HL-60 (cell line): ENCODE measurements at places on chromosomes 5 and 9.

DNA sequence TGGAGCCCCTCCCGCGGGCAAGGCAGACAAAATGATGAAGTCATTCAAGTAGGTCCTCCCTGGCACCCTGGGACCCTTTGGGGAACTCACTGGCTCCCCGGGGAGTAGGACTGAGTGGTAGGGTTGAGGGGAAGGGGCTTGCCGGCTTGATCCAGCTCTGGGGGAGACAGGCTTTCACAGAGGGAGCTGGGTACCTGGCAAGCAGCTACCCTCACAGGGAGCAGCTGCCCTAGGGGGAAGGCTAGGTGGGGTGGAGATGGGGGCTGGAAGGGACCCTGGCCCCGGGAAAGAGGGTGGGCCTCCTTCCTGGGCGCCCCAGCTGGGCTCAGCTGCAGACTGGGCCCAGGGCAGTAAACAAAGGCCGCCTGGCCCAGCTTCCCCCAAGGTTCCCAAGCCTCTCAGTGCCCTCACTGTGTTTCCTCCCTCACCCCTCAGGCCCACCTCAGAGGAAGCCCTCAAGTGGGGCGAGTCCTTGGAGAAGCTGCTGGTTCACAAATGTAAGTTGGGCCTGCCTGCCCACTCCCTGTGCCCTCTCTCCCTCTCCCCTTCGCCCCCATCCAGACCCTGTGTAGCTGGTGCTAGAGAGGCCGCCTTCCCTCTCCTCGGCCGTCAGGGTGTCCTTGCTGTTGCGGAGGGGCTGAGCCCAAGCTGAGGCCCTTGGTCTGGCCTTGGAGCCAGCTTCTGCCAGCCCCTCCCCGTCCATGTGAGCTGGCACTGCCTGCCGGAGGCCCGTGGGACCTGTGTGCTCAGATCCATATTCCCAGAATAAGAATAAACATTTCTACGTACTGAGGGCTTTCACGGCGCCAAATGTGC, 131.2 kb downstream of the RGS3 start:
- DNase-seq, result no peak

DNA sequence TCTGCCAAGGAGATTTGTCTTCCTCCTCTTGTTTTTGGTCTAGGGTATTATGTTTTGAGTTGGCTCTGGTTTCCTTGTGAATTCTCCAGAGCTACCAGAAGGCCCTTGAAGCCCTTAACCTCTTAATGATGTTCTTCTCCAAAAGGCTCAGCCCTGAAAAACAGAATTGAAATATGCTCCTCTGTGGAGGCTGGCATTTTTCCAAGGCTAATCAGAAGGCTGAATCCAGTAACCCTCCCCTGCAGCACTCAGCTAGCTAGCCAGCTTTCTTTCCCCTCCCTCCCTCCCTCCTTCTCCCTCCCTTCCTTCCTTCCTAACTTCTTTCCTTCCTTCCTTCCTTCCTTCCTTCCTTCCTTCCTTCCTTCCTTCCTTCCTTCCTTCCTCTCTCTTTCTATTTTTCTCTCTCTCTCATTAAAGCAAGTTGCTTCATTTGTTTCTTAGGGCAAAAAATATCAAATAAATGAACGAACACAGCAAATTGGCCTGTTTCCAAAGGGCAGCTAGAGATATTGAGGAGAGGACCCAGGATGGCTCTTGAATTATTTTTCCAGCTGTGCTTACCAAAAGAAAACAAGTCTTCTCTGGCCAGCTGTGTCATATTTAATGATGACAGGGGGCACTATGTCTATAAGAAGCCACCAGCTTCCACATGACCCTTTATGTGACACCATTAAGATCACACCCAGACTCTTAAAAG, 38.7 kb downstream of the JAKMIP2 start:
- no peak for DNase-seq

DNA sequence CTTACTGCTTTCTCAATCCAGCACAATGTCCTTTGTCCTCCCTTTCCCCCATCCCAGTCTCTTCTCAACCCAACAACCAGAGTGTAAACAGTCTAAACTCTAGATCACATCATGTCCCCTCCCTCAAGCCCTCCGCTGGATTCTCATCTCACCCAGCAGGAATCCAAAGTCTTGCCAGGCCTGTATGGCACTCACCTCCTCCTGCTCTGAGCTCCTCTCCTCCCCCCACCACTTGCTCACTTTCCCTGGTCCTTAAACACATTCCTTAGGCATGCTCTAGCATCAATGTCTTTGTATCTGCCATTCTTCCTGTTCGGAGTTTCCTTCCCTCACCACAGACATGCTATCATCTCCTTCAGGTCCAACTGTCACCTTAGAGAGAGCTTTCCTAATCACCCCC, 78.8 kb downstream of the NIPSNAP3B start:
- no peak for DNase-seq

GRCh38 chr5:96527768-96528661, 95.0 kb upstream of the PCSK1 start:
- DNase-seq, result no peak

GRCh38 chr9:133290751-133291302, 15.8 kb upstream of the ABO start:
- DNase-seq, result no peak

GRCh38 chr5:133782736-133783135, 170.4 kb upstream of the FSTL4 start:
- no peak for DNase-seq

GRCh38 chr9:135989157-135989556, 28.0 kb upstream of the UBAC1 start:
- DNase-seq, result no peak
